Esophagus muscularis mucosa (tissue), 4 donors: ENCODE measurements at places on chromosomes 1 and 21. TPM values are rescaled to one million over a fixed set of nuclear protein-coding genes. Genes with fewer than 3 reads are reported as not detected.

PODN gene
- 150 TPM for total RNA-seq

HUNK gene
- total RNA-seq: 0.42 TPM

LGR6 gene
- under 0.01 TPM for total RNA-seq

C4BPA gene
- 0.52 TPM for total RNA-seq

- no peak overlapping the region for H3K27ac ChIP-seq
- no peaks in the 10 kb centered on the region for H3K4me1 ChIP-seq
- no peak overlapping the region for H3K4me3 ChIP-seq
- H3K27me3 ChIP-seq: peaks cover 21% of the 10 kb centered on the region
- DNase-seq: no peak
These were observed 454.3 kb downstream of the AJAP1 start for GRCh38 chr1:5108740-5109139.

GRCh38 chr1:160636076-160636475 is 10.8 kb downstream of the SLAMF1 start:
- no peaks in the 10 kb centered on the region for H3K36me3 ChIP-seq
- H3K4me1 ChIP-seq: no peaks in the 10 kb centered on the region
- no peak for DNase-seq
- H3K27ac ChIP-seq: no peak overlapping the region
- no peaks in the 10 kb centered on the region for H3K27me3 ChIP-seq

DNA sequence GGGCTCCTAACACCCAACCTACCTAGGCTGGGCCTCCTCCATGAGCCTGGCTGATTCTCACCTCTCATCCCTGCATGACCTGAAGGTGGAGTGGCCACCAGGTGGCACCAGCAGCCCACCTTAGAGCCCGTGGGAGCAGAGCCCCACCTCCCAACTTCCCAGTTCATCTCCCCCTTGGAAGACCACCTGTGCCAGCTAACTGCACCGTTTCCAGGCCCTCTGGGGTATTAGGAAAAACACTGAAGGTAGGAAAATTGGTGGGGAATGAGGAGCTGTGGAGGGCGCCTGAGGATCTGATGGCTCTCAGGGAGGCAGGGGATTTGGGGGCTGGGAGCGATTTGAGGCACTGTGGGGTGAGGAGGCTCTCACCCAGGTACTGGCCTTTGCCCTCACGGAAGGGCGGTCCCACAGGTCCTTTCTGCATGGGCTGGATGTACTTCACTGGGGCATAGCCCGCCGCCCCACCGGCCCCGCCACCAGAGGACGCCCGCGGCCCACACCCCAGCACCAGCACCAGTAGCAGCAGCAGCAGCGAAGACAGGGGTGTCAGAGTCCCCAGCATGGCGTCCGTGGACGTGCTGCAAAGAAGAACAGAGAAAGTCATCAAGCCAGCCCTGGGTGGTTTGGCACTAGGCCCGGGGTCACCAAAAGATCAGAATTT is 11.1 kb downstream of the ADPRS start:
- H3K27me3 ChIP-seq: no peaks in the 10 kb centered on the region
- peaks cover 28% of the 10 kb centered on the region for H3K36me3 ChIP-seq
- no peak overlapping the region for H3K27ac ChIP-seq
- no peak for DNase-seq
- peaks cover 18% of the 10 kb centered on the region for H3K4me1 ChIP-seq

DNA sequence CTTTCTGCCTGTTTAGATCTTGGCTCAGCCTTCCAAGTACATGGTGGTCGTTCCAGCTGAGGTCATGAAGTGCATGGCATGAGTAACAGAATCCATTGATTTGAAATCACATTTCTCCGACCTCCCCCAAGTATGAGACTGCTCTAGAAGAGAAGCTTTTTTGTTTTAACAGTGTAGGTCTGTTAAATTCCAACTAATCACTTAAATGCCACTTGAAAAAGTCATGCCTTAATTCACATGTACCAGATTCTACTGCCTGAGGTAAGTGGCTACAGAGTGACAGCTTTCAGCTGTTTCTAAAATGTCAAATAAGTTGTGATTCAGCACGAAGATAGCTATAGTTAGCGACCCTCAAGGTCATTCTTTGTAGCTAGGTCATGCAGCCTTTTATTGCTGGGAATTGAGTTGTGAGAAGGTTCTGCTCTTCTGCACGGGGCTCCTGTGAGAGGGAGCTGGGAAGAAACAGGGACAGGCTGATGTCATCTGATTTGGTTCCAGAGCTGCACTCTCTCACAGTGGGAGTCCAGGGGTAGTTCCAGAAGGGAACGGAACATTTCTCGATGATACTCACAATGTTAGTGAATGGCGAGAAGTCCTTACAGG is 112.7 kb downstream of the VPS13D start:
- peaks cover 65% of the 10 kb centered on the region for H3K4me1 ChIP-seq
- no peak overlapping the region for H3K4me3 ChIP-seq
- H3K36me3 ChIP-seq: peaks cover 26% of the 10 kb centered on the region
- H3K27me3 ChIP-seq: no peaks in the 10 kb centered on the region
- no peak for DNase-seq

DNA sequence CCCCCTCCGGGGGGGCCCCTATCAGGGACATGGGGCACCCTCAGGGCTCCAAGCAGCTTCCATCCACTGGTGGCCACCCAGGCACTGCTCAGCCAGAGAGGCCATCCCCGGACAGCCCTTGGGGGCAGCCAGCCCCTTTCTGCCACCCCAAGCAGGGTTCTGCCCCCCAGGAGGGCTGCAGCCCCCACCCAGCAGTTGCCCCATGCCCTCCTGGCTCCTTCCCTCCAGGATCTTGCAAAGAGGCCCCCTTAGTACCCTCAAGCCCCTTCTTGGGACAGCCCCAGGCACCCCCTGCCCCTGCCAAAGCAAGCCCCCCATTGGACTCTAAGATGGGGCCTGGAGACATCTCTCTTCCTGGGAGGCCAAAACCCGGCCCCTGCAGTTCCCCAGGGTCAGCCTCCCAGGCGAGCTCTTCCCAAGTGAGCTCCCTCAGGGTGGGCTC is 34.9 kb downstream of the TRIM11 start:
- H3K27me3 ChIP-seq: peaks cover 21% of the 10 kb centered on the region
- H3K27ac ChIP-seq: no peak overlapping the region
- DNase-seq: no peak

DNA sequence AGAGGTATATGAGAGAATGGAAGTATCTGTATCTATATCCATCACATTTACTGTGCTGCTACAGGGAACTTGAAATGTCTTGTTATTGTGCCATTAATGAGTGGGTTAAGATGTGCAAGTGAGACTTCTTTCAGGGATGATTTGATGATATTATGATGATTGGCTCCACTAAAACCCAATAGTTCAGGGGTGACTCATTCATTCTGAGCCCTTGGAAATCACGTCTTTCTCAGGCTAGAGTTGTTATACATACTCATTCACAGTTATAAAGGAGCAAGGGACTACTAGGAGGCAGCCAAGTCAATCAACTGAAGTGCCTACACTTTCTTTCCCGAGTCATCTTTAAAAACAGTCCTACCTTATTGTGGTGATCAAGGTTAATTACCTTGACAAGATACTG is 1109.8 kb upstream of the B3GALT2 start:
- H3K27ac ChIP-seq: no peak overlapping the region
- H3K4me1 ChIP-seq: no peaks in the 10 kb centered on the region

- no peaks in the 10 kb centered on the region for H3K27me3 ChIP-seq
- peaks cover 85% of the 10 kb centered on the region for H3K4me1 ChIP-seq
- no peak for DNase-seq
- H3K4me3 ChIP-seq: no peak overlapping the region
These were observed 23.1 kb downstream of the SNAP47 start for GRCh38 chr1:227758366-227758765.

DNA sequence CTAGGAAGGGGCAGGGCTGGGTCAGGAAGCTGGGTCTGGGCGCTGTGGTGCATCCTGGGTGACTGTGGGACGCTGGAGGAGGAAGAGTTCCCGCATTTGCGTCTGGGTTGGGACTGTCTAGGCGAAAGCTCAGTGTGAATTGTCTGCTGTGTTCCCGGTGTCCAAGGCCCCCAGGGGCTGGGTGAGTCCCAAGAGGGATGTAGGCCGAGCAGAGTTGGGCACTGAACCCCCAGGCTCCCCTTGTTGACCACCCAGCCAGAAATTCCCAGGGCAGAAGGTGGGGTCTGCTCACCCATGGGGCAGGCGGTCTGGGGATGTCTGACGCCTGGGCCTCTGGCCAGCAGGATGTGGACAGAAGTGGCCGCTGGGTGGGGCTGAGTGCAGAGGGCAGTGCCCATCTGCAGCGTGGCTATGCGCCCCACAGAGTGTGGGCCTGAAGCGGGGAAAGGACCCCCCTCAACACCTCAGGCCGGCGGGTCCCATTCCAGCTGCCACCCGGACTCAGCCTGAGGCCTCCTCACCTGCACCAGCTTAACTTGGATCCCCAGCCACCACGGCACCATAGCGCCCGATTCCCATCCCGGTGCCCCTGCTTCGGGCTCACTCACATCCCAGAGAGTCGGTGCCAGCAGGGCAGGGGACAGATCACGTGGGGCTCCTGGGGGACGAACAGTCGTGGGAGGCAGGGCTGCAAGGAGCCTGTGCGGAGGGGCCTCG is 37.0 kb upstream of the POFUT2 start:
- no peaks in the 10 kb centered on the region for H3K36me3 ChIP-seq
- DNase-seq: no peak
- no peak overlapping the region for H3K4me3 ChIP-seq
- H3K27me3 ChIP-seq: no peaks in the 10 kb centered on the region
- no peak overlapping the region for H3K27ac ChIP-seq

- H3K4me1 ChIP-seq: peaks cover 40% of the 10 kb centered on the region
- no peaks in the 10 kb centered on the region for H3K27me3 ChIP-seq
- no peak overlapping the region for H3K4me3 ChIP-seq
- DNase-seq: peak; percentile 92
- peak overlapping the region; percentile 17 for H3K27ac ChIP-seq
- peaks cover 94% of the 10 kb centered on the region for H3K36me3 ChIP-seq
These were observed 9.1 kb upstream of the MTFR1L start for GRCh38 chr1:25810341-25811299.

- no peaks in the 10 kb centered on the region for H3K36me3 ChIP-seq
- no peaks in the 10 kb centered on the region for H3K27me3 ChIP-seq
- H3K4me1 ChIP-seq: no peaks in the 10 kb centered on the region
- no peak for DNase-seq
- H3K27ac ChIP-seq: no peak overlapping the region
These were observed 59.9 kb upstream of the B3GALT5 start for GRCh38 chr21:39552856-39553255.

GRCh38 chr1:119394085-119394484 is 20.9 kb upstream of the HSD3B2 start:
- DNase-seq: no peak
- H3K27ac ChIP-seq: no peak overlapping the region
- no peak overlapping the region for H3K4me3 ChIP-seq
- H3K27me3 ChIP-seq: no peaks in the 10 kb centered on the region
- no peaks in the 10 kb centered on the region for H3K4me1 ChIP-seq
- H3K36me3 ChIP-seq: no peaks in the 10 kb centered on the region

DNA sequence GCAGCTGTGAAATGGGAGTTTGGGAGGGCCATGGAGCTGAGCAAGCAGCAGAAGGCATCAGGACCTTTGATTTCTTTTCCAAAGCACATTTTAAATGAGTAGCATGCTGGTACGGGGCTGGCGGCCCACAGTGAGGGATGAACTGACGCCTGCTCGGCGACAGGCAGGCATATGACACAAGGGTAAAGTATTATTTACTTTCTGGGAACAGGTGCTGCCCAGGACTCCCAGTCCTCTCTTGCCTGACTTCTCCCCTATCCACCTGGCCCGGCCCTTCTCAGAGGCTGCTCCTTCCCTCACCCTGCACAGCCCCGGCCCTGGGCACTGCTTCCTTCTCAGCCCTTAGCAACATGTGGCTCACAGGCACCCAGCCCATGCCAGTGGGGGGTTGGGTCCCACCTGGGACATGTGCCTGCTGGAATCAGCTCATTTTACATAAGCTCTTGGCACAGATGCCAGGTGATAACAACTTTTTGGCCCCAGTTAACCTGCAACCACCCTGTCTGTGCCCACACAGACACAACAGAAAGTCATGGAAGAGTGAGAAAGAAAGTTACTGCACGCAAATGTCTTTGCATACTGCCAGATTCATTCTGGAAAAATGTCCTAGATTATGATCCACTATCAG is 112.3 kb upstream of the GADD45A start:
- no peak overlapping the region for H3K27ac ChIP-seq
- no peak for DNase-seq
- peaks cover 18% of the 10 kb centered on the region for H3K4me1 ChIP-seq

DNA sequence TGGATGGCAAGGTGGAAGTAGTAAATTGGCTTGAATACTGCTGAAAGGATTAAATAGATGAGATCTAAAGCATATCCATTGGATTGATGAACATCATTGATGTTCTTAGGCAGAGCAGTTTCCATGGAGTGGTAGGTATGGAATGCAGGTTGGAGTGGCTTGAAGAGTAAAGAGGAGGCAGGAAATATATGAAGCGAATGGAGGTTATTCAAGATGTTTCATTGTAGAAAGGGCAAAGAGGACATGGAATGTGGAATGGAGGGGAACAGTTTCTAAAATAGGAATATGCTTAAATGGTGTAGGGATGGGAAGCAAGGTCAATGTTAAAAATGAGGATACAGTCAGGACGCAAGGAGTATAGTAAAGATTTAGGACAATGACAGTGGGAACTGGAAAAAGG is 6.1 kb downstream of the OSBPL9 start:
- peak overlapping the region; percentile 29 for H3K27ac ChIP-seq
- no peaks in the 10 kb centered on the region for H3K27me3 ChIP-seq
- peaks cover 74% of the 10 kb centered on the region for H3K4me1 ChIP-seq
- H3K4me3 ChIP-seq: no peak overlapping the region
- H3K36me3 ChIP-seq: no peaks in the 10 kb centered on the region
- DNase-seq: no peak

- no peak for DNase-seq
- H3K4me3 ChIP-seq: no peak overlapping the region
These were observed 421.2 kb upstream of the DAB1 start for GRCh38 chr1:57845041-57845440.

DNA sequence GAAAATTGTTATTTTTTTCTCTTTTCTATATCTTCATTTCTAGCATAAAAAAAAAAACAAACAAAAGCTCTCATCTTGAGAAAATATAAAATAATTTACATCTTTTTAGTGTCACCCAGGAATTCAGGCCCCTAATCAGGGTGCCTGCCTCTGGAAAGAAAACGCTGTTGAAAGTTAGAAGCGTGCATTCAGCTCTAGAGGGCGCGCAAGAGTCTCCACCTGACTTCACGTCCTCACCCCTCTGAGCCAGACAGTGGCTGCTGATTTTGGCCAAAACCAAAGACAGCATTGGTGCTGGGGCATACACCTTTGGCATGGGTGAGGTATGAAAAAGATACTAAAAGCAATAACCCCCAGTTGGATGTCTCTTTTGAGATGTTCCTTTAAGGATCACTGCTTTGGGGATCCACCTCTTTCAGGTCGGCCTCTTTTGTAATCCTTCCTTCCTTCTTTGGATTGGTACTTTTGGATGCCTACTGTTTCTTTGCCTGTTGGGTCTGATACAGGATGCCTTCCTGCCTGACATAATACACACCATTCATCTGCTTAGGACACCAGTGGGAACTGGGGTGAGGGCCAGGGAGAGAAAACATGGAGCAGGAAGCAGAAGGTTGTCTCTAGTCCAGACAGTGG is 77.6 kb upstream of the CHRM3 start:
- no peak overlapping the region for H3K27ac ChIP-seq
- H3K4me1 ChIP-seq: peaks cover 21% of the 10 kb centered on the region
- no peak overlapping the region for H3K4me3 ChIP-seq
- no peak for DNase-seq
